Neuronal stem cell (in vitro differentiated cells): ENCODE measurements at places on chromosomes 3 and 15.

GRCh38 chr3:23811919-23812318, 6.2 kb downstream of the UBE2E1 start:
- peaks cover 13% of the 10 kb centered on the region for H3K4me1 ChIP-seq
- H3K27ac ChIP-seq: no peak overlapping the region
- H3K27me3 ChIP-seq: no peaks in the 10 kb centered on the region
- DNase-seq: no peak

DNA sequence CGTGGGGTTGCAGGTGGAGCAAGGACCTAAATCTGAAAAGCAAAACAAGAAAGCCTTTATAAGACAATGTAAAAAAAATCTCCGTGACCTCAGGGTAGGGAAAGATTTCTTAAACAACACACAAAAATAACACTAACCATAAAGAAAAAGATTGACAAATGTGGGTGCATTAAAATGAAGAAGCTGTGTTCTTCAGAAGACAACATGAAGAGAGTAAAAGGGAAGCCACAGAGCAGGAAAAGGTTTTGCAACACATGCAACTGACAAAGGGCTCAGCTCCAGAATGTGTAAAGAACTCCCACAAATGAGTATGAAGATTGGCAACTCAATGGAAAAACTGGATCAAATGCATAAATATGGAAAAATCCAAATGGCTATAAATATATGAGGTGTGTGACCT, 74.2 kb downstream of the MAGEF1 start:
- no peaks in the 10 kb centered on the region for H3K36me3 ChIP-seq
- H3K27me3 ChIP-seq: no peaks in the 10 kb centered on the region
- H3K27ac ChIP-seq: no peak overlapping the region
- H3K4me3 ChIP-seq: no peak overlapping the region
- peaks cover 31% of the 10 kb centered on the region for H3K4me1 ChIP-seq
- no peak for DNase-seq

- no peaks in the 10 kb centered on the region for H3K36me3 ChIP-seq
- no peak overlapping the region for H3K4me3 ChIP-seq
- H3K27ac ChIP-seq: no peak overlapping the region
- no peaks in the 10 kb centered on the region for H3K27me3 ChIP-seq
Measured at GRCh38 chr15:81334768-81335435, 11.0 kb upstream of the STARD5 start.

DNA sequence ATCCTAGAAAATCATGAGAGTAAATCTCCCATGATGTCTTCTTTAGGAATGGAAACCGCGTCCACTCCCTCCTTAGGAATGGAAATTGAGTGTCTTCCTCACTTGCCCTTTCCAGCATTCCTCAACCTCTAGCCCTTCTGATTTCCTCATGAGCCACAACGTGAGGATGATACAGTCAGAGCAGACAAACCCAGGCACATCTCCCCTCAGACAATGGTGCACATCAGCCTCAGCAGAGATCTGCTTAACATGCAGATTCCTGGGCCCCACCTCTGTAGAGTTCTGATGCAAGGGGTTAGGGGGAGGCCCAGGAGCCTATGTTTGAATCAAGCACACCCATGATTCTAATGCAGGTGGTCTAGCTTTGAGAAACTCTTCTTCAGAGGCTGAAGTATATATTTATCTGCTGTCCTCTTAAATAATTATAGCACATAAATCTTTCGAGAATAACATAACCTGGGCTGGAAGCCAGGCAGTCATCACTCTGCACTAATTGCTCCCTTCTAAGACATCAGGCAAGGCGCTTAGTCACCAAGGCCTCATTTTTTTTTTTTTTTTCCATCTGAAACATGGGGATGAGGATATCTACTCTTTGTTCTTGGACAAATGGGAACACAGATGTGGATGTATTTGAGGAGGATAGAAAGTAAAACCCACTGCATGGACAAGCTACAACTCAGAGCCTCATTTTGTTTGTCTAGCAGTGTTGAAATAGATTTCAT, 81.7 kb downstream of the PRICKLE2 start:
- no peak overlapping the region for H3K4me3 ChIP-seq
- no peak overlapping the region for H3K27ac ChIP-seq
- no peaks in the 10 kb centered on the region for H3K4me1 ChIP-seq
- no peaks in the 10 kb centered on the region for H3K36me3 ChIP-seq

- no peak overlapping the region for H3K4me3 ChIP-seq
- DNase-seq: no peak
- no peak overlapping the region for H3K27ac ChIP-seq
Measured at GRCh38 chr15:30924353-30924752, 20.6 kb downstream of the FAN1 start.

- H3K36me3 ChIP-seq: no peaks in the 10 kb centered on the region
- H3K27ac ChIP-seq: no peak overlapping the region
- H3K4me3 ChIP-seq: no peak overlapping the region
- H3K27me3 ChIP-seq: no peaks in the 10 kb centered on the region
- DNase-seq: no peak
Measured at GRCh38 chr3:30764281-30764680, 130.2 kb downstream of the GADL1 start.

- H3K4me1 ChIP-seq: peaks cover 6% of the 10 kb centered on the region
- H3K27ac ChIP-seq: no peak overlapping the region
- H3K36me3 ChIP-seq: no peaks in the 10 kb centered on the region
- H3K4me3 ChIP-seq: no peak overlapping the region
- H3K27me3 ChIP-seq: no peaks in the 10 kb centered on the region
- DNase-seq: no peak
Measured at GRCh38 chr3:122387709-122388108, 3.7 kb downstream of the FAM162A start.

- no peak for DNase-seq
- H3K27ac ChIP-seq: no peak overlapping the region
- H3K27me3 ChIP-seq: no peaks in the 10 kb centered on the region
- H3K4me1 ChIP-seq: no peaks in the 10 kb centered on the region
- H3K4me3 ChIP-seq: no peak overlapping the region
Measured at GRCh38 chr3:9339761-9340471, 22.9 kb upstream of the THUMPD3 start.

DNA sequence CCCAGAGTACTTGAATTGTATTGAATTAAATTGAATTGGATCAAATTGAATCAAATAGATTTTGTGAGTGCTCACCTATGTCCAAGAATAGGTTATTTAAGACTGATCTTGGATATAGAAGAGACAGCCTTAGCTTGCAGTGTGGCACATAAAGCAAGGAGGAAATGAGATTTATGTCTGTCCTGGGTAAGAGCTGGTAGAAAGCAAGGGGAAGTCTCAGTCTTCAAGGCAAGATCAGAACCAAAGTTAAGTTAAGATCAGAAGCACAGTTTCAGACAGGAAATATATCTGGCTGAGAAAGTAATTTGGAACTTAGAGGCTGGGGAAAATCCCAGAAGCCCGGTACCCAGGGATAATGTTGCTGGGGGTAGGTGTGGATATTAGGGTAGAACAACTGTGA, 244.4 kb upstream of the ARPP21 start:
- H3K27ac ChIP-seq: no peak overlapping the region
- H3K36me3 ChIP-seq: no peaks in the 10 kb centered on the region
- DNase-seq: no peak

- H3K4me1 ChIP-seq: peaks cover 10% of the 10 kb centered on the region
- peaks cover 3% of the 10 kb centered on the region for H3K27me3 ChIP-seq
- H3K36me3 ChIP-seq: no peaks in the 10 kb centered on the region
Measured at GRCh38 chr3:115627180-115628074, 4.1 kb downstream of the GAP43 start.

GRCh38 chr3:30496066-30496966, 110.1 kb upstream of the TGFBR2 start:
- H3K4me3 ChIP-seq: no peak overlapping the region
- peaks cover 4% of the 10 kb centered on the region for H3K4me1 ChIP-seq
- H3K36me3 ChIP-seq: no peaks in the 10 kb centered on the region
- no peak overlapping the region for H3K27ac ChIP-seq

GRCh38 chr3:81723732-81724313, 37.6 kb downstream of the GBE1 start:
- no peak for DNase-seq
- no peak overlapping the region for H3K27ac ChIP-seq
- no peaks in the 10 kb centered on the region for H3K36me3 ChIP-seq
- H3K4me3 ChIP-seq: peak overlapping the region; percentile 11

GRCh38 chr15:33226559-33227181, 32.2 kb upstream of the FMN1 start:
- H3K4me3 ChIP-seq: no peak overlapping the region
- H3K4me1 ChIP-seq: no peaks in the 10 kb centered on the region
- no peaks in the 10 kb centered on the region for H3K27me3 ChIP-seq
- H3K27ac ChIP-seq: no peak overlapping the region
- H3K36me3 ChIP-seq: no peaks in the 10 kb centered on the region

DNA sequence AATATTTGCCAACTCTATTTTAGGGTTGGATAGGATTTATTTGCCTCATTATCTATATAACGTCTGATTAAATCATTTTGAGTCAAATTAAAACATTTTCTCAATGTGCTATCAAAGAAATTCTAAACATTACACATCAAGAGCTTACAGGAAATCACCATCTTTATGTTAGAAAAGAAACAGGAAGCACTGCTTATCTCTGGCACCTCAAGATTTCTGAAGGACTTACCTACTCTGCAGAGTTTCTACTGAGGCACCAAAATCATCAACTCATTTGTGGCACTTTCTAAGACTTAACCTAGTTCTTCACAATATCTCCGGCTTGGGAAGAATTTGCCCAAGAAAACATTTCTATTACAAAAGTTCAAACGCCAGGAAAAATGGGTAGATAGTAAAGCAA, 181.3 kb upstream of the EOMES start:
- no peaks in the 10 kb centered on the region for H3K27me3 ChIP-seq
- DNase-seq: no peak
- no peaks in the 10 kb centered on the region for H3K36me3 ChIP-seq
- H3K4me3 ChIP-seq: no peak overlapping the region
- H3K4me1 ChIP-seq: no peaks in the 10 kb centered on the region
- H3K27ac ChIP-seq: no peak overlapping the region
